ENCODE measurements at places on chromosomes 12 and 14.
A peak's percentile ranks its signal among the peaks of the same experiment; 100 is the strongest.

DNA sequence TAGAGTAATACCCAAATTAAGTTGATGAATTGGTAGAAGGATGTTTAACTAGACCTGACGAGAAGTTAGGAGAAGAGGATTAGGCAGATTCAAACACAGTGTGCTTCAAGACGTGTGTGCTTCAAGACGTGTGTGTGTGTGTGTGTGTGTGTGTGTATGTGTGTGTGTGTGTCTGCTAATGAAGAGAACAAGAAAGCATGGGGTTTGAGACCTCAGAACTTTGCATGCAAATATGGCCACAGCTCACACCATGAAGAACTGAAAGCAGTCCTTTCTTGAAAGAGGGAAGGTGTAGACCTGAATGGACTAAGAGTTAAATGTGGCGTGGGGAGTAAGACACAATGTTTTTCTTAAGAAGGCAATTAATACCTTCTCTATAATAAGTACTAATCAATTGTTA is 32.5 kb upstream of the SSPN start:
- no peak for DNase-seq

- peak; percentile 3 for DNase-seq
These were observed 240.9 kb downstream of the FBXL14 start for GRCh38 chr12:1353451-1353850.

GRCh38 chr12:52871291-52872039 is 22.7 kb upstream of the KRT78 start:
- no peak for DNase-seq

- DNase-seq, result no peak
These were observed 596 bp downstream of the DLST start for GRCh38 chr14:74882103-74882920.

DNA sequence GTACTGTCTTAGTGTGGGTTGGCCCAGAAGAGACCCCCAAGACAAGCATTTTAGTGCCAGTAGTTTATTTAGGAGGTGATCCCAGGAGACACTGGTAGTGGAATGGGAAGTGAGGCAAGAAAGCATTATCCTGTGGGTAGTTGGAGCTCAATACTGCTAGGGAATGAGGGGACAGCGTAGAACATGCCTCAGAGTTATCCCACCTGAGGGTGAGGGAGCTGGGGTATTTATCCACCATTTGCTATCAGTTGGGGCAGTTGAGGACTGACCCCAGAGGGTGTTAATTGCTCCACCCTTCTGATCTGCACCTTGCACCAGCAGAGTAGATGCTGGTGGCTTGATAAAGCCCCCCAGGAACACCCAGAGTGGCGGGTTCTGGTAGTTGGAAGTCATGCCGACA is 37.9 kb downstream of the RHOF start:
- DNase-seq, result no peak

DNA sequence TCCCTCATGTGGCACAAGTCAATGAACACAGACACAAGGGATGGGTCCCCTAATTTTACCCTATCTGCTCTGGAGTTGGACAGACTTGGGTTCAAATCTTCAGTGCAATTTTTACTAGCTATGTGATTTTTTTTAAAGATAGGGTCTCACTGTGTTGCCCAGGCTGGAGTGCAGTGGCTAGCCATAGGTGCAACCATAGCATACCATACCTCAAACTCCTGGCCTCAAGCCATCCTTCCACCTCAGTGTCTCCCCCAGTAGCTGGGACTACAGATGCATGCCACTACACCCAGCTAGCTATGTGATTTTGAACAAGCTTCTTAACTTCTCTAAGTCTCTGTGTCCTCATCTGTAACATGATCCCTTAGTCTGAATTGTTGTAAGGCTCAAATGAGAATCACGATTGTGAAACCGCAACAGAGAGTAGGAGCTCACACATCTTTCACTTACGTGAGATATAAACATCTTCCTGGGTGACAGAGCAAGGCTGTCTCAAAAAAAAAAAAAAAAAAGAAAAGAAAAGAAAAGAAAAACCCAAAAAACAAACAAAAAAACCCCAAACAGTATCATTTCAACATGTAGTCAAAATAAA is 4.7 kb downstream of the CALCOCO1 start:
- no peak for DNase-seq

DNA sequence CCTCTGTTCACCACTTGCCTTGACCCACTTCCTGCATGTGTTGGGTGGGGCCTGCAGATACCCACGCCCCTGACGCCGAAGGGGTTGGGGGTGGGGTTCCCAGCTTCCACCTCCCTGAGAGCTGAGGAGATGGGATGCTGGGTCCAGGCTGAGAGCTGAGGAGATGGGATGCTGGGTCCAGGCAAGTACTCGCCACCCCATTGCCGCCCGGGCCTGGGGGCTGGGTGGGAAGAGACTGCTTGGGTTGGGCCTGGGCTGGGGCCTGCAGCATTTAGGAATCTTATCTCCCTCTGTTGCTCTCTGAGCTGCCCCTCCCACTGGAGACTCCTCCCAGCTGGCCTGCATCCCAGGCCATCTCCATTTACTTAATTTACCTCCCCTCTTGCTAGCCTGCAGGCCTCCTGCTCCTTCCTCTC is 17.4 kb downstream of the TEAD4 start:
- DNase-seq, result no peak

DNA sequence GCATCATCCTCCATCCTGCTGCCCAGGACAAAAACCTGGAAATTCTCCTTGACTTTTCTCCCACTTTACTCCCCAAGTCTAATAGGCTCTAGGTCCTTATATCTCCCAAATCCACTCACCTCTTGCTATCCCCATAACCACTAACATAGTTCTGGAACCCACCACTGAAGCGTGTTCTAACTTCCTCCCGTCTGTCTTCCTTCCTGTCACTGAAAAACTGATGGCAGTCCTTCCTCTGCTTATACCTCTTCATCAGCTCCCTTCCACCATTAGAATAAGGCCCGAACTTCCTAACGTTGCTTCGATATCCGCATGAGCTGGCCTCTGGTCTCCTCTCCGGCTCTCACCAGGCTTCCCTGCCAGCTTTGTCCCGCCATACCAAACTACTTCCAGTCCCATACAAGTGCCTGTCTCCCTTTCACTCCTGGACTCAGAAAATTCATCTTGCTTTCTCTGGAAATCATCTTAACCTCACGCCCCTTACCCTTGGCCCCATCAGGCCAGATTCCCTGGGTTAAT is 63.0 kb upstream of the BCL2L14 start:
- DNase-seq, result no peak

DNA sequence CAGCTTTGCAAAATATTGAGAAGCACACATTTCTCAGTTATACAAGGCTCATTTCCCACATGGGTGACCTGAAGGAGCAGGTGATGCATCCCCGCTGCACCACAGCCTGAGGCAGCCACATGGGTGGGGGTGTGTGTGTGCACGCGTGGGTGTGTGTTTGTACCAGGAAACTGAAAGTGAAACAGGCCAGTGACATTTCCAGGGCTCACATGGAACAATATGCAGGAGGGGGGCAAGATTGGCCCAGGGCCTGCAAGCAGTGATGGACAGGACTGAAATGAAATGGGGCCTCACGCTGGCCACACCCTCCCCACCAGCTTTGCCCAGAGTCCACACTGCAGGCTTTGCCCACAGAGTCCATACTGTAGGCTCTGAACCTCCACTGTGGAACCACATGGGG is 154.2 kb upstream of the PARP11 start:
- no peak for DNase-seq

All from pons (tissue), 1 donor.